ENCODE measurements at places on chromosomes 2 and 18. TPM values are rescaled to one million over a fixed set of nuclear protein-coding genes. Genes with fewer than 3 reads are reported as not detected.

- no peak for DNase-seq
These were observed 58.1 kb downstream of the REV1 start for GRCh38 chr2:99431587-99432275.

DNA sequence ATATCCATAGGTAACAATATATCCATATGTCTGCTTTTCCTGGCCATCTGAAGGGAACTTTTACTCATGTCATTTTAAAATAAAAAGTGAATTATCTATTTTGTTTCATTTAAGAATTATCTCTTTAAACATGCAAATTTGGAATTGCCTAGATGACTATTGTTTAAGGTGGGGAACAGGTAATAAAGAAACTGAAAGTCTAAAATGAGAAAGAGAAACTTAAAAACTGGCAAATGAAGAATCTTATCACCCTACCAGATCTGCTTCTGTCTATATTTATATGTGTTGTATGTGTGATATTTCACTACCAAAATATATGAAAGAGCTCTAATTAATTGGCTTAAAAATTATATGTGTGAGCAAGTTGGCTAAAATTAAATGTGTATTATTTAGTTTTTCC lies 243.2 kb upstream of the KCNH7 start:
- no peak for DNase-seq

- no peak for DNase-seq
These were observed 725 bp downstream of the SLC66A2 start for GRCh38 chr18:79950515-79951341.

DNA sequence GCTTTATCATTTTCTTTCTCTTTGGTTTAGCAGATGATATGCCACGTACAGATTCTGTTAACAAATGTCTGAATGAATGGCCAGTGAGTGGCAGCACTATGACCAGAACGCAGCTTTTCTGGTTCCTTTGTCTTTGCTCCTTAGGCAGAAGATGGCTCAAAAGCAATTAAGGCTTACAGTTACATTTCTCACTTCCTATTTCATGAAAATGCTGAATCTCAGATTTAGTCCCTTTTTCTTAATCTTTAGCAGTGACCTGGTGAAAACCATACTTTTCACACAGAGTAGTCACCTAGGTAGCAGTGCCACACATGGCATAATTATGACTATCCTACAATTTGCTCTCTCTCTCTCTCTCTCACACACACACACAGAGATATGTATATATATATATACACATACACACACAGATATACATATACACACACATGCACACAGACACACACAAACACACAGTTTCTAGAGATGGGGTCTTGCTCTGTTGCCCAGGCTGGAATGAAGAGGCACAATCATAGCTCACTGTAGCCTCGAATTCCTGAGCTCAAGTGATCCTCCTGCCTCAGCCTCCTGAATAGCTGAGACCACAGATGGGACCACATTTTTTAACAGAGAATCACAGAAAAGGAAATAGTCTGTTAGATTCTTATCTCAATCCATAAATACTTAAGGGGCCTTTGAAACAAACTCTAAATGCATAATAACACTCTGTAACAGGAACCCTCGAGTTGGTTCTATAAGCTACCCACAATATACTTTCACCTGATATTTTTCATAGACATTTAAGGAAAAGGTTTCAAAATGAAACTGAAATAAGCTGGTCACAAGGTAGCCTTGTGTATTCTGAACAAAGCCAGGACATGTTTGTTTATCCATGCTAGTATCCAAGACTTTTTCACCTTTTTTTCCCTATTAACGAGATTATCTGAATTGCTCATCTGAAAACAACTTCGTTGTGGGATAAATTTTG lies 11.6 kb downstream of the PDE6D start:
- no peak for DNase-seq

DNA sequence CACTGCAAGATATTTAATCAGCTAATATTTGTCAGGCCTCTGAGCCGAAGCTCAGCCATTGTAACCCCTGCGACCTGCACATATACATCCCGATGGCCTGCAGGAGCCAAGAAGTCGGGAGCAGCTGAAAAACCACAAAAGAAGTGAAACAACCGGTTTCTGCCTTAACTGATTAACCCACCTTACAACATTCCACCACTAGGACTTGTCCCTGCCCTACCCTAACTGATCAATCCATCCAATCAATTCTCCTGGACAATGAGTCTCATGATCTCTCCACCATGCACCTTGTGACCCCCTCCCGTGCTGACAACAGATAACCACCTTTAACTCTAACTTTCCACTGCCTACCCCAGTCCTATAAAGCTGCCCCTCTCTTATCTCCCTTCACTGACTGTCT lies 945.4 kb upstream of the GYPC start:
- no peak for DNase-seq

DNA sequence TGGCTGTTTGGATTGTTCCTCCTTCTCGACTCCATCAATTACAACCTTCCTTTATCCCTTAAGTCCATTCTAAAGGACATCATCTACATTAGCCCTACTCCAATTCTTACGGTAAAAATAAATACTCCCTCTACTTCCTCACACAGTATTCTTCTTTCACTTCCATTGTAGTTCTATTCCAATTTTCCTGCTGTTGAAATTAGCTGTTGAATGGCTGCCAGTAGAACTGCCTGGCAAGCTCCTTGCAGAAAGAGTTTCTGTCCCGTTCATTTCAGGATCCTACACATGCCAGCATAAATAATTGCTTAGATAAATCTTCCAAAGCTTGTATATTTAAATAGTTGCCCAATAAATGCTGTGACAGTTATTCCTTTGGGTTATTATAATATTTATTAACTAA lies 459.3 kb upstream of the TRIB2 start:
- no peak for DNase-seq

GRCh38 chr2:45836316-45836715 lies 184.8 kb downstream of the PRKCE start:
- DNase-seq: no peak

SLC38A11 gene
- 0.09 TPM for total RNA-seq

UGT1A7 gene
- 39.2 TPM for total RNA-seq

SNORC gene
- 14.6 TPM for total RNA-seq

SCYGR1 gene
- not detected for total RNA-seq
